ENCODE measurements at places on chromosomes 3 and 15.

DNA sequence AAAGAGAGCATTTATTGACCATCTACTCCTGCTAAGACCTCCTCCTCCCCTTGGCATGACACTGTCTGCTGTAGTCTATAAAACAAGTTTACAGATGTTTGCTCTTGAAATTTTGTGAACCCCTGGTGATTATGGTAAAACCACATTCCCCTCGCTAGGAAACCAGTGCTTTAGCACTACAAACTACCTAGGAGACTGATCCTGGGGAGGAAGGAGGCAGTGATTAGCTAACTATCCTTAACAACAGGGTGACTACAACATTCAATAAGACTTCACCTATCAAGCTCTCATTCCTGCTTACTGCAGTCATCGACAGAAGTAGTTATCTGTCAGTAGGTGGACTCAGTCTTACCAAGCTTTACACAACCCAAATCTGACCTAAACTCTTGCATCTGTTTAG, 371.3 kb downstream of the TUSC7 start:
- no peak for DNase-seq

DNA sequence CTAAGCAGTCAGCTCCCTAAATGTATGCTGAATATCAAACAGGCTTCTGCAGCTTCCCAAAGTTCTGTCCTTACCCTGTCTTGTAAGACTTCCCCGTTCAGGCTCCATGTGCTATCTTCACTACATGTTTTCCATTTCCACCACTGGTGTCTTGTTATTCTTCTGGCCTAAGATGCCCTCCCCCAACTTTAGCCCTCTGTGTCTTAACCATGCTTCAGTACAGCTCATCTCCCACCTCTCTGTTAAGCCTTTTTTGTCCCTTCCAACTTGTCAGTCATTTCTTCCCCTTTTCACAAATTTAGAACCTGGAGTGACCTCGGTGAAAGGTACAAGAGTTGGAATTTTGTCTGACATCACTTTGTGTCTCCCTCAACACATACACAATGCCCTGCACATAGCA, 151.7 kb upstream of the TBL1XR1 start:
- DNase-seq = no peak

DNA sequence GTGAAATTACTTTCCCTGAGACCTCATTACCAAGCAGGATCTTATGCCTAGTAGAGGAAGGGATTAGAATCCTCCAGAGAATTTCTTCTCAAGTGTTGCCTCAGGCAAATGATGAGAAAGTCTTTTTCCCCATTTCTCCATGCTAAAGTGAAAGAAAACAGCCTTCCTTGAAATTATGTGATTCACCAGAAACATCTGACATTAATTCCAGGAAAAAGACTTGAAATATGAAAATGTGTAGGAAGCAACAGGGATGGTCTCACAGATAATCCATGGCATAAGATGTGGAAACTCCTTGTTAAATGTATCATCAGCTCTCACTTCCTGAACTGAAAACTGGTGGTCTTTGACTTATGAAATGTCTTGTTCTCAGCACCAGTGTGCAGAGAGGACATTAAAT, 17.9 kb upstream of the ABI3BP start:
- no peak for DNase-seq

DNA sequence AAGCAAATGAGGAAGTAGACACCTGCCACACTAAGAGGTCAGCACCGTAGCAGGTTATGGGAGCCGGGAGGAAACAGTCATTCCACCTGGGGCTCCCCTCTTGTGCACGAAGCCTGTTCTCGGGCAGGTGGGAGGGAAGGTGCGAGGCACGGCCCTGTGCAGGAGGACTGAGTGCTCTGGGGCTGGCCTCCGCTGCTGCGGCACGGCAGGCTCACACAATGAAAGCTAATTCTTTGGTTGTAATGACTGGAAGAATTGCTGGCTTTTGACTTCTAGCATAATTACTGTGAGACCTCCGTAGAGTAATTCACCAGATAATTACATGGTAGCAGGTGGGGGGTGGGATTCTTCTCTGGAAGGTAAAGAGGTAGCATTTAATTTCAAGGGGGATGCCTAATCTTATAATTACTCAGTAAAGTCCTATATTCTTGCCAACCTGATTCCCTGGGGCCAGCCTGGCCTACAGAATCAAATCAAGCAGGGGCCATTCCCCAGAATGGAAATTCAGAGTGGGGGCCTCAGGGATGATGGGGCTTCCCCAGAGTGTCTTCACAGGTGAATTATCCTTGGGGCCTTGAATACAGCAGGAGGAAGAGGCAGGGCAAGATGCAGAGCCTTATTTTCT, 129.1 kb downstream of the TPRA1 start:
- DNase-seq = no peak

DNA sequence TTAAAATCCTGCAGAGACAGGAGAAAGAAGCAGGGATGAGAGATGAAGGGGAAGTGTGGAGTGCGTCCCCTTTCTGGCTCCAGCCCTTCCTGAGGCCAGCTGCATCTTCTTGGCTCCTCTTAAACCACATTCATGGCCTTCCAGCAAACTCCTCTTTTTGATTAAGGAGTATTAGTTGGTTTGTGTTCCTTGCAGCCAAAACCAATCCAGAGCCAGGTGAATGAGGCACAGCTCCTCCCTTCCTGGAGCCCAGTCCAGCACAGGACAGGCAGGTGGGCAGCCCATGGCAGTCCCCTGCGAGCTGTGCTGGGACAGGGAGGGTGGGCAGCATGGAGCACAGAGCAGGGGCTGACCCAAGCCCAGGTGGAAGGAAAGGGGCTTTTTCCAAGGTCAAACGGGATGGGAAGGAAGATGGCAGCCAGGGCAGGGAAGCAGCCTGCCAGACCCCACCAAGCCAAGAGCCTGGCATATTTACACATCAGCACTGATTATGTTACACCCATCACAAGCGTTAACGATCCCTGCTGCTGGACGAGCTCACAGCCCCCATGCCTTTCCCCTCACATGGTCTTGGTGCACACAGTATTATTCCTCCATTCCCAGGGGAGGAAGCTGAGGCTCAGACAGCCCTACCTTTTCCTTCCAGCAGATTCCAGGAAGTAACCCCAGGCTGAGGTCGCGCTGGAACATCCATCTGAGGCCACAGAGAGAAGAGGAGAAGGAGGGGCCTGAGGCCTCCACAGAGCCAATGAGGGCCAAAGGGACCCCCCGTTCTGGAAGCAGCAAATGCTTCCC, 175.6 kb downstream of the SMAD6 start:
- DNase-seq = no peak

DNA sequence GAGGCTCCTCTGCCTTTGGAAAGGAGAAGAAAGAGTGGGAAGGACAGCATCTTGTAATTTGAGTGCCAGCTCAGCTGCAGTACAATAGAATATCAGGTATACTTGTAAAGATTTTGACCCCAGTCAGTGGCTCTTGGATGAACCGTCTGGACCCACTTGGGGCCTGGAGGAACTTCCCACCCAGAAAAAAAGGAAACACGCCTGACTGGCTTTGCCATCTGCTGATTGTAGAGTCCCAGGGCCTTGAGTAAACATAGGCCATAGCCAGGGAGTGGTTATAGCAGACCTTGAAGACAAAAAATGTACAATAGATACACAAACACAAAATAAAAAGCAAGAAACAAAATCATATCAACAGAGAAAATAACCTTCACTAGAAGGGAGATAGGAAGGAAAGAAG, 112.1 kb downstream of the GOLIM4 start:
- no peak for DNase-seq

- no peak for DNase-seq
Measured at GRCh38 chr3:132723024-132723950, 1.1 kb upstream of the NPHP3 start.

- DNase-seq = no peak
Measured at GRCh38 chr3:52143156-52143555, 11.1 kb downstream of the POC1A start.

DNA sequence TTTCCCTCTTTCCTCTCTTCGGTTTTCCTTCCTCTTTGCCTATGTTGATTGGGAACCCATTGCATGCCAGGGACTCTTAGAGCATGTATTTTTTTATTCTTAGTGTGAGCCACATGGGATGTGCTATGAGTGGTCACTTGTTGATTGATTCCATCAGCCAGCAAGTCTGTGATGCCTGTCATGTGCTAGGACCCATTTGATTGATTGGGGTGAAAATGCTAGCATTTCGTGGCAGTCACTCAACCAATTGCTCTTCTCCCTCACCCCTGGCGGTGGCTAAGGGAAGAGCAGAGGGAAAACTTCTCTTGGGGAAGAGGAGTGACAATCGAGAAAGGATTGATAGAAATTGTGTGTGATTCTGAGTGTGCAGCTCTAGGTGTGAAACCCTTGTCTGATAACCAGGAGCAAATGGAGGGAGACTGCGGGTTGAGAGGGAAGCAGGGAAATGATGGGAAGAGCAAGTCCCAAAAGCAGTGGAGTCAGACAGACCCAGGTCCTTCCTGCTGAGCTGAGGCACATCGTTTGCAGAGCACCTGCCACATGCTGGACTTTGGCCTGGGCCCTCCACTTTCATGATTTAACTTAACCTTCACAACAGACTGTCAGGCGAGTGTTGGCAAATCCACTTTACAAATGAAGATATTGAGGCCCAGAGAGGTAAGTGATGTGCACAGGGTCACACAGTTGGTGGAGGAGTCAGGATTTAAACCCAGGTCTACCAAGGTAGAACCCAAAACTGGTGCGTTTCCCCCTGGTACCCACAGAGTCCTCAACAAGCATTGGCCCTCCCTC, 40.0 kb downstream of the SLC6A11 start:
- no peak for DNase-seq

- DNase-seq = peak; percentile 38
Measured at GRCh38 chr15:39997031-39997430, 42.0 kb downstream of the SRP14 start.

DNA sequence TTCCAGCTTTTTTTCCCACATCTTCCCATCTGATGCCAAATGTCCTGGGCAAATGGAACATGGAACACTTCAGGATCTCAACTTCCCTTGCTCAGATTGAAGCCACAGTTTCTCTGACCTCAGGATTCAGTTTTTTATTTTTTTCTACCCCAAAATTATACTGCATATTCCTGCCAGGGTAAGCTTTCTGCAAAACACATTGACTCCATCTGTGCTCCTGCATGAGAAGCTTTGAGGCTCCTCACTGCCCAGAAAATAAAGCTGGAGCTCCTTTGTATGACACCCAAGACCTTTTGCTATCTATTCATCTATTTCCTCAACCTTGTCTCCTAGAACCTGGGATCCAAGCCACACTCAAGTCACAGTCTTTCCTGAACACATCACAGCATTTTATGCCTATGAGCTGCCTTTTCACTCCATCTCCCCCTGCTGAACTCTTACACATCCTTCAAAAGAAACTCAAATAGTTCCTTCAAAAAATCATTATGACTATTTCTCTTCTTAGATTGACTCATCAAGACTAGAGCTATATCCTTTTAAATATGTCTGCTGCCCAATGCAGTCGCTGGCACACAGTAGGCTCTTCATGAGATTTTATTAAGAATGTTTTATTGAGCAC, 57.4 kb upstream of the PSMD6 start:
- DNase-seq = no peak

DNA sequence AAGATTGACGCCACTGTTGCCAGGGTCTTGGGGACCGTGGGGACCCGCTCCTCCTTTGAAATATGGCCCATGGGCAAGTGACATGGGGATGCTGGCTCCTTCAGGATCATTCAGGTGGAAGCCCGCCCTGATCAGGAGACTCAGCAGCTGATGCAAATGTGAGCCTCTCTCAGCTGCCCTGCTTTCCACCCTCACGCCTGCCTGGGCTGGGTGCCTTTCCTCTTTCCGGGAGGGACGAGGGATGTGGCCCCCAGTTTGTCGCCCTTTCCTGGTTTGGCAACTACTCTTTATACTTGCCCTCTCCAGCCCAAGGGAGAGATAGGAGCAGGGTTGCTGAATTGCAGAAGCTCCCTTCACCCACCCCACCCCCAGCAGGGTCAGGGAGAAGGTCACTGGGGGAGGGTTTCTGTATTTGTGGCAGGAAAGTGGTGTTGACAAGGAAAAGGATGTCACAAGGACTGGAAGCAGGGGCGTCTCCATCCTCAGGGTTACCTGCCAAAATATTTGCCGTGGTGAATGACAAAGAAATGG, 21.8 kb downstream of the DNASE1L3 start:
- DNase-seq = no peak

- DNase-seq = peak; percentile 17
Measured at GRCh38 chr3:188649521-188649920, 495.6 kb downstream of the LPP start.

GRCh38 chr3:101703169-101703568, 16.7 kb upstream of the RPL24 start:
- peak; percentile 90 for DNase-seq

GRCh38 chr3:57840473-57840872, 84.4 kb downstream of the SLMAP start:
- no peak for DNase-seq

DNA sequence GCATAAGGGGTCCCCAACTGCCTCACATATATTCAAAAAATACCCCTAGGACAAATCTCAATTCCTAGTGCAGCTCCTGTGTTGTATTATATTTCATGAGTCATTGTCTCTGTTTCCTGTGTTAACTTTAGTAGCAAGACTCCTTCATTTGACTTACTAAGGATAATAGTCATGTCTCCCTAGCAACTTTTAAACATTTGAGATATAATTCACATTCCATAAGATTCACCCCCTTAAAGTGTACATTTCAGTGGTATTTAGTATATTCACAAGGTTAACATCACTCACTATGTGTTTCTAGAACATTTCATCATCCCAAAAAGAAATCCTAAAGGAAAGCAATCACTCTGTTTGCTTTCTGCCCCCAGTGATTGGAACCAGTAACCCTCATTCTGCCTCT, 121.3 kb upstream of the WNT7A start:
- peak; percentile 62 for DNase-seq

DNA sequence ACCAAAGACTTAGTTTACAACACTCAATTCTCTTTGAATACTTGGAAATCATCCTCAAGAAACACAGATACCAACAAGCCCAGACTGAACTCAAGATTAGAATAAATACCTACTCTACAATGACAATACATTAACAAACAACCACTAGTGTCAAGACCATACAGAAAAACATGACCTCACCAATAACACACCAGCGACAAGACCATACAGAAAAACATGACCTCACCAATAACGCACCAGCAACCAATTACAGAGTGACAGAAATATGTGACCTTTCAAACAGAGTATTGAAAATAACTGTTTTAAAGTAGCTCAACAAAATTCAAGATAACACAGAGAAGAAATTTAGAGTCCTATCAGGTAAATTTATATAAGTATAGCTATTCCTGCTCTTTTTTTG, 876.0 kb downstream of the EPHA3 start:
- DNase-seq = no peak

DNA sequence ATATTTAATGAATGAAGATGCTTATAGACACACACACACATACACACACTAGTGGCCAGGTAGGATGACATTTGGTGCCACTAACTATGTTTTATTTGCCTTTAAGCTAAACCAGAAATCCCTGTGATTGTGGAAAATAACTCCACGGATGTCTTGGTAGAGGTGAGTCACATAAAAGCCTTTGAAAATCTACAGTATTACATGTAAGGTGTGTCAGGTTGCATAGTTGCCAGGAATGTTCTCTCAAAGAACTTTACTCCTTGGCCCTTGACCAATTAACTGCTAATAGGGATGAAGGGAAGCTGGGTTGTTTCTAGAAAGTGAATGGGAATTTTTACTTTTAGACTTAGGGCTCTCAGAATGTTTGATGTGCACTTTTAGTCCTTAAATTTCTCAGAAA, 9.9 kb downstream of the ZBED2 start:
- peak; percentile 87 for DNase-seq

- no peak for DNase-seq
Measured at GRCh38 chr3:131555456-131555855, 52.7 kb upstream of the MRPL3 start.

- DNase-seq = no peak
Measured at GRCh38 chr15:57193161-57193560, 183.1 kb upstream of the CGNL1 start.

All from epithelial cell of esophagus (primary cell).